ENCODE measurements at places on chromosomes 13 and 19.

GRCh38 chr13:61128850-61129645 is 286.6 kb downstream of the PCDH20 start:
- no peak for DNase-seq

GRCh38 chr19:35715981-35716800 is 1.6 kb upstream of the KMT2B start:
- peak; percentile 44 for DNase-seq

- no peak for DNase-seq
Measured at GRCh38 chr19:38290631-38291147, 13.4 kb upstream of the C19orf33 start.

- DNase-seq = no peak
Measured at GRCh38 chr13:66087269-66087710, 1142.8 kb downstream of the PCDH9 start.

DNA sequence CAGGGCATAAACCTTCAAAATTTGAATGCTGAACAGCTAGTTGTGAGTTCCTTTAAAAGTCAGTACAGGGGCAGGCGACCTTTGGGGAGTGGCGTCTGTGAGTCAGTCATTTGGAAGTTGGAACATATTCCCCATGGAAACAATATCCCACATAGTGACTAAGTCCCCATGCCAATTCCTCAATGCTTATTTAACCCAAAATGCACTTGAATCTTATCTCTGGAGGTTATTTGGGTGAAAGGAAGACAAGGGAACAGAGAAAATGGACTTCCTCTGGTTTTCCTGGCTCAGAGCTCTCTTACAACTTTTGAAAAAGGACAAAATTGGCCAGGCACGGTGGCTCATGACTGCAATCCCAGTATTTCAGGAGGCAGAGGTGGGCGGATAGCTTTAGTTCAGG is 479.2 kb upstream of the NBEA start:
- DNase-seq = no peak

DNA sequence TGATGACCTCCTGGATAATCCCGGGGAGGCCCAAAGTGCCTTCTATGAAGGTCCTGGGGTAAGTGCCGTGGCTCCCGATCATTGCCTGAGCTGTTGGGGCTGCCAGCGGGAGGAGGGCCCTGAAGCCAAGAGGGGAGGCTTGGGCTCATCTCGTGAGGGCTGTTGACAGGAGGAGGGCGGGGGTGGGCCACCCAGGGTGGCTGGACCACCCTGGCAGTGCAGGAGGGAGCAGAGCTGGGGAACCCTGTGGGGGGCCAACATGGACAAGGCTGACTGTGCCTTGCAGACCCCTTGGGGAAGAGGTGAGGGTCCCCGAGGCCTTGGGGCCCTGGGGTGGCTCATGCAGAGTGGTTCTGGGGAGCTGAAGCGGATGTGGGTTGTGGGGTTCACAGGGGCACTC is 37.4 kb upstream of the EHD2 start:
- DNase-seq = no peak

- no peak for DNase-seq
Measured at GRCh38 chr13:98853771-98854221, 101.3 kb upstream of the SLC15A1 start.

GRCh38 chr13:87444135-87444534 is 227.0 kb upstream of the SLITRK5 start:
- DNase-seq = no peak

DNA sequence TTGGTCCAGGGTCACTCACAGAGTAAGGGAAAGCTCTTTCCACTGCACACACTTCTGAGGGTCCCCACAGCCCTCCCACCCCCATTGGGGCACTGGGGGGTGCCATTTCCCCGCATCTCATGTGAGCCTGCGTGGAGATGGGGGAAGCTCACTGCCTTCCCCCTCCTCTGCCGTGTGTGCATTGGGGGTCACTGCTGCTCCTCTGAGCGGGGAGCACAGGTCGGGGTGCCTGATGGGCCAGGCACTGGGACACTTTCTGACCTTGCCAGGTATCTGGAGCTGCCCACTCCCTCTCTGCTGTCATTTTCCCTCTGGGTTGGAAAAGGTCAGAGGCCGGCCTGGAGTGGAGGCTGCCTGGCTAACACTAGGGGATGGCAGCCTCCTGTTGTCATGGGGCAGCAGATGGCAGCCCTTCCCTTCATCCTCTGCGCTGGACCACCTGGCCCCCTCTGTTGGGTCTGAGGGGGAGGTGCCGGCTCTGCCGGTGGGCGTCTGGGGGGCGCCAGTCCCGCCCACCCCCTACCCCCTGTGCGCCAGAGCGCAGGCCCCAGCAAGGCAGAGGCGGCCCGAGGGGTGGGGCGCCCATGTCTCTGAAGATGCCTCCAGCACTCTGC is 9.1 kb downstream of the SSBP4 start:
- DNase-seq = no peak

- DNase-seq = no peak
Measured at GRCh38 chr19:13018035-13018914, 23.0 kb downstream of the NFIX start.

DNA sequence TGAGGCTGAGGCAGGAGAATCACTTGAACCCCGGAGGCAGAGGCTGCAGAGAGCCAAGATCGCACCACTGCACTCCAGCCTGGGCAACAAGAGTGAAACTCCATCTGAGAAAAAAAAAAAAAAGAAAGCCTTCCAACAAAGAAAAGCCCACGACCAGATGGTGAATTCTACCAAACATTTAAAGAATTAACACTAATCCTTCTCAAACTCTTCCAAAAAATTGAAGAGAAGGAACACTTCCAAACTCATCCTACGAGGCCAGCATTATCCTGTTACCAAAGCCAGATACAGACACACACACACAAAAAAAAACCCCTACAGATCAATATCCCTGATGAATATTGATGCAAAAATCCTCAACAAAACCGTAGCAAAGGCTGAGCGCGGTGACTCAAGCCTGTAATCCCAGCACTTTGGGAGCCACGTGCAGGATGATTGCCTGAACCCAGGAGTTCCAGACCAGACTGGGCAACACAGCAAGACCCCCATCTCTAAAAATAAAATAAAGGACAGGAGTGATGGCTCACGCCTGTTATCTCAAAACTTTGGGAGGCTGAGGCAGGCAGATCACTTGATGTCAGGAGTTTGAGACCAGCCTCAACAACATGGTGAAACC is 6.2 kb upstream of the EVI5L start:
- DNase-seq = no peak

DNA sequence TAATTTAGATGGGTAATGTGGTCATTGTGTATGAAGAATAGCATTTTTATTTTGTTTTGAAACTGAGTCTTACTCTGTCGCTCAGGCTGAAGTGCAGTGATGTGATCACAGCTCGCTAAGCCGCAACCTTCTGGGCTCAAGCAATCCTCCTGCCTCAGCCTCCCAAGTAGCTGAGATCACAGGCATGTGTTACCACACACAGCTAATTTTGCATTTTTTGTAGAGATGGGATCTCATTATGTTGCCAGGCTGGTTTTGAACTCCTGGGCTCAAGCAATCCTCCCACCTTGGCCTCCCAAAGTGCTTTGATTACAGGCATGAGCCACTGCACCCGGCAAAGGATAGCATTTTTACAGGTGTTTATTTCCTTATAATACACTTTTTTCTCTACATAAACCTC is 36.6 kb downstream of the SERTM1 start:
- no peak for DNase-seq

DNA sequence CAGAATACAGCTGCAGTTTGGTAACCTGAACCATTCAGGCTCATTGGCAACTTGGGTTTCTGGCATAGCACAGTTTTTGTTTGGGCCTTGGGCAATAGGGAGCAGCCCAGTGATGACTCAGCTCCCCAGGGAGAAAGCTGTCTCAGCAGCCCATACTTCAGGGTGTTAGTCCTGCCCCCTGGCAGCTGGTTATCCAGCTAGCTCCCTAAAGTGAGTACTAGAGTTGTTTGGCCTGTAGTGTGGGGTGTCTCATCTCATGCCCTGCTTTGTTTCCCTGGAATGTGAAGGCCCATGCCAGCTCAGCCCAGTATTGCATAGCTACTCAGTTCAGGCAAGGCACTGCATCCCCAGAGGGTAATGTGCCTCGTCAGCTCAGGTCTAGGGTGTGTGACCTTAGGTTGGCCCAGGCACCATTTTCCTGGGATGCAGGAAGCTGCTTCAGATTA is 18.2 kb upstream of the ZNF543 start:
- DNase-seq = no peak

GRCh38 chr13:29490561-29490885 is 105.0 kb downstream of the SLC7A1 start:
- DNase-seq = no peak

DNA sequence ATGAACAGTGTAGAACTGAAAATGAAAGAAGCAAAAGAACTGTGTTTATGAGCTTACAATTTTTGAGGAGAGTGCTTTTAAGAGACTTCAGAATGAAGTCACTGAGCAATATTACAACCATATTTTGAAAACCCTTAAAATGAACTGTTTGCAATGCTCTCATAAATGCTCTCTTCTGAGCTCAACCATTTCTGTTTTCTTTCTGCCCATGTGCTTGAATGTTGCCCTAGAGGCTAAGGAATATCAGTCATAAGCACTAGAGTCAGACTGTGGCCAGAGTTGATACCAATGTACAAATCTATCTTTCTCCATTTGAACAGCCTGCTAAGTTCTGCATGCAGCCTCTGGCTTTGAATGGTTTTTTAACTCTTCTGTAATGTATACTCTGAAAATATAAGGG is 1092.8 kb downstream of the PCDH9 start:
- no peak for DNase-seq

DNA sequence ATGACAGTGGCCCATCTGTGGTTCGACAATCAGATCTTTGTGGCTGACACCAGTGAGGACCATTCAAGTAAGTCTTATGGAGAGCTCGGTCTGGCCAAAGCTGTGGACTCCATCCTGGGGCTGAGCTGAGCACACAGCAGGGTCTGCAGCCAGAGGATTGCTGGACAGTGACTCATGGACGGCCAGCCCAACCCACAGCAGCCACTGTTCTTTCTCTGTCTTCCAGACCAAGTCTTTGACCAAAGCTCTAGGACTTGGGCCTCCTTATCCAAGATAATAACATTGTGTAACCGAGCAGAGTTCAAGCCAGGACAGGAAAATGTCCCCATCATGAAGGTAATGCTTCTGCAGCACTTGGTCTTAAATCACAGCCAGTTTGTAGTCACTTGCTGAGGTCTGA is 12.4 kb downstream of the ATP12A start:
- DNase-seq = no peak

DNA sequence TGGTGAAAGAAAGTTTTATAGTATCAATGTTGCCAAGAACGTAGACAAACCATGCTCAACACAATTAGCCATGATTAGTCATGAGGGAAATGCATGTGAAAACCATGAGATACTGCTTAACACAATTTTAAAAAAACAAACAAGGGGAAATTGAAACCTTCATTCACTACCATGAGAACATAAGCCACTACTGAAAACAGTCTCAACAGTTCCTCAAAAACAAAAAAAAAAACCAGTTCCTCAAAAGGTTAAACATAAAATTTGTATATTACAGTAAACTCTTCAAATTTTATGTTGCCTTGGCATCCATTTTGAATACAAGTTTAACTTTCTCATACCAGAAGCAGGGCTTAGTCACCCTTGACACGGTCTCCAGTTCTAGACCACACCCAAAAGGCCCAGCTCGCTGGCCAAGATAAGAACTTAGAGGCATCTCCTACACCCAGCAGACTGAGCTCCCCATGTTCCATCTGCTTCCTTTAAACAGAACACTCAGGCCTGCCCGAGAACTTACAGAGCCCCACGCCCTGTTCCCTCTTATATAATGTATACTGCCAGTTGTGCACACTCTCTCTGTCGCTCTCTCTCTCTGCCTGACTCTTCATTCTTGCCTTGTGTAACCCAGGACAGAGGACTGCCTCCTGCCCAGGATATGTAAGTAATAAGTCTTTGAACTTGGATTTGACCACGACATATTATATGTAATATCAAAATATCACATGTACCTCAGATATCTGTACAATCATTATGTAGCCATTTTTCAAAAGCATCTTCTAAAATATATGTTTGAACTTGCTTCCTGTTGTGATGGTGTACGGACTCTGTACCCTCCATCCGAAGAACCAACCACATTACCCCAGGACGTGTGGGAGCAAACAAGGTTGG is 67.4 kb downstream of the STK24 start:
- DNase-seq = no peak

DNA sequence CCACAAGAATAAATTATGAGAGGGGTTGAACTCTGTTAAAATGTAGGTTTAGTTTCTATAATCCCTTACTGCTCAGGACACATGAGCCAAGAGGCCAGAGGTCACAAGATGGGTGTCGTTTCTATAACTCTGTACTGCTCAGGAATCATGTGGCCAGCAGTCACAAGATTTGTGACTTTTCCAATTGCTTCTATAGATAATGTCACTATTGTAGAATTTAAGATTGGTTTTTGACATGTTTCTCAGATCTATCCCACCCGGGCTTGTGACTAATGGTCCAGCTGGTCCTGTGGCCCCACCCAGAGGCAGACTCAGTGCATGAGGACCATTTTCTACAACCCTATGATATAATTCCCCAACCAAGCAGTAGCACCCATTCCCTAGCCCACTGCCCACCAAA is 662.0 kb upstream of the KLF12 start:
- DNase-seq = no peak

GRCh38 chr19:35559281-35559659 is 4.2 kb downstream of the ATP4A start:
- DNase-seq = no peak

- no peak for DNase-seq
Measured at GRCh38 chr13:89784161-89784809, 1563.2 kb upstream of the MIR17HG start.

- no peak for DNase-seq
Measured at GRCh38 chr19:42301646-42302203, at the start of gene PRR19. Gene PRR19, plus strand, starts transcription at chr19:42302132. Its CDS starts 7,453 bp downstream, at chr19:42309585.

GRCh38 chr13:80361883-80362327 is 21.0 kb upstream of the SPRY2 start:
- peak; percentile 11 for DNase-seq

DNA sequence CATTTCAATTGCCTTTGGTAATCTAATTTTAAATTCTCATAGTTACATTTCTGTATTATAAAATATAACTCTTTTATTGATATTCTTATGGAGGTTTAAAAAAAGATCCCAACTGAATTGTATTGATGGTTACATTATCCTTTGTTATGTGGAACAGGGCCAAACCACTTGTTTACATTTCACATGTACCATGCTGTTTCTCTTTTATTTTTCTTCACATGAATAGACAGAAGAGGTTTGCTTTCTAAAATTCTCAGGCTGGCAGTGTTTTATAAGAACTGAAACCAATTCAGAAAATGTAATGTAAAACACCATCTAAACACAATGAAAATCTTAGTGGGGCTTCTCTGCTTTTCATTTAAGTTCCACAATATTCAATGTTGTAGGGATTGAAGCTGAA is 122.5 kb downstream of the GPC5 start:
- no peak for DNase-seq

DNA sequence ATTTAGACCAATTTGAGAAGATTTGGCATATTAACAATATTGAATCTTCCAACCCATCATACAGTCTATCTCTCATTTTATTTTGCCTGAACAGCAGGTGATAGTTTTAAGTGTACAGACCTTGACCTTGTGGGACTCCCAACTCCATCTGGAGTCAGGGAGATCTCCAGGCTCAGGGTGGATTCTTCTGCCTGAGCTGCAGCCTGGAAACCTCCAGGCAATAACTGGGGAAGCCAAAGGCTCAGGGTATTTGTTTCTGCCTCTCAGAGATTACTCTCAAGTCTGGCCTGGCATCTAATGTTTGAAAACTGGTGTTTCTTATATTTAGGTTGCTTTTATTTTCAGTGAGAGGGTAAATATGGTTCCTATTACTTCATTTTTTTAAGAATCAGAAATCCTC is 102.1 kb upstream of the C1QTNF9B start:
- no peak for DNase-seq

Measured in amygdala (tissue), 56 donors.